ENCODE measurements at places on chromosomes 5 and 9.

GRCh38 chr9:83294816-83295215 lies 231.9 kb upstream of the RASEF start:
- H3K4me1 ChIP-seq: no peaks in the 10 kb centered on the region
- no peak for DNase-seq
- no peaks in the 10 kb centered on the region for H3K27me3 ChIP-seq
- peaks cover 8% of the 10 kb centered on the region for H3K36me3 ChIP-seq

GRCh38 chr9:35928591-35929452 lies 19.5 kb downstream of the SPAAR start:
- H3K36me3 ChIP-seq: no peaks in the 10 kb centered on the region
- H3K27ac ChIP-seq: no peak overlapping the region
- H3K4me1 ChIP-seq: peaks cover 2% of the 10 kb centered on the region
- H3K27me3 ChIP-seq: no peaks in the 10 kb centered on the region
- no peak for DNase-seq

GRCh38 chr9:93244510-93245436 lies 60.8 kb downstream of the WNK2 start:
- no peaks in the 10 kb centered on the region for H3K27me3 ChIP-seq
- H3K4me3 ChIP-seq: no peak overlapping the region
- no peaks in the 10 kb centered on the region for H3K36me3 ChIP-seq
- DNase-seq: no peak

- H3K27ac ChIP-seq: no peak overlapping the region
- H3K36me3 ChIP-seq: no peaks in the 10 kb centered on the region
- peaks cover 21% of the 10 kb centered on the region for H3K4me1 ChIP-seq
- H3K4me3 ChIP-seq: no peak overlapping the region
Observed at GRCh38 chr5:80711938-80712337, 57.2 kb upstream of the DHFR start.

- H3K27ac ChIP-seq: peak overlapping the region; percentile 84
- H3K27me3 ChIP-seq: no peaks in the 10 kb centered on the region
- H3K4me3 ChIP-seq: peak overlapping the region; percentile 93
- no peaks in the 10 kb centered on the region for H3K36me3 ChIP-seq
Observed at GRCh38 chr9:91192381-91193086, 169.2 kb downstream of the AUH start.

DNA sequence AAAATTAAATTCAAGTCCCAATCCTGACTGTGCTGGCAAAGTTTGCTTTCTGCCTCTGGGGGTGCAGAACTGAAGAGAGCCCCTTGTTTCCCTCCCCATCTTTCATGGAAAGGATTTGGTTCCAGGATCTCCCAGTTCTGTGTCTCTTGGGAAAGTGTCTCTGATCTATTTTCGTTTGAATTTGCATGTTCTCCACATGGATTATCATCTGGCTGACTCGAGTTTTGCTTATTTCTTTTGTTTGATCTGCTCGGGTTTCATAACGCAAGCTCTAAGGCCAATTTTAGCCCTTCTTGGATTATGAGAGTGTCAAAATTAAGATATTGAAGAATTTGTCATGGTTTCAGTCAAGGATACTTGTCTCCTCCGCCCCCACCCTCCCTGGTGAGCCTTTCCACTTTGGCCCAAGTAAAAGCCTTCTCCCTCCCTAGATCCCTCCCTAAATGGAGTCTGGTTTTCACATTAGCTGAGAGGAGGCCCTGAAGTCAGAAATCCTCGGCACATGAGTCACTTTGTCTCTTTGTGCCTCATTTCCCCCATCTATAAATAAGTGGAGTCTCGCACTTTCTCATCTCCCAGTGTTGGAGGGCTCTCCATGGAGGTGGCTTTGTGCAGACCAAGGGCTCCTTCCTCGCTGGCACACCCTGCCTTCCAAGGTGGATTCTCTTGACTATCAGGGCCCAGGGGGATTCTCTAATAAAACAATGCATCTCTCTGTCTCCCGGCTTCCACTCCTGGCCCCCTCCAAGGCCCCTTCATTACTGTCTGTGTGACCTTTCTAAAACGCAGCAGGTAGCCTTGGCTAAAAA lies 17.3 kb downstream of the ADRB2 start:
- H3K36me3 ChIP-seq: peaks cover 6% of the 10 kb centered on the region
- DNase-seq: no peak
- H3K27ac ChIP-seq: no peak overlapping the region
- H3K4me3 ChIP-seq: no peak overlapping the region
- H3K4me1 ChIP-seq: peaks cover 10% of the 10 kb centered on the region
- H3K27me3 ChIP-seq: no peaks in the 10 kb centered on the region

DNA sequence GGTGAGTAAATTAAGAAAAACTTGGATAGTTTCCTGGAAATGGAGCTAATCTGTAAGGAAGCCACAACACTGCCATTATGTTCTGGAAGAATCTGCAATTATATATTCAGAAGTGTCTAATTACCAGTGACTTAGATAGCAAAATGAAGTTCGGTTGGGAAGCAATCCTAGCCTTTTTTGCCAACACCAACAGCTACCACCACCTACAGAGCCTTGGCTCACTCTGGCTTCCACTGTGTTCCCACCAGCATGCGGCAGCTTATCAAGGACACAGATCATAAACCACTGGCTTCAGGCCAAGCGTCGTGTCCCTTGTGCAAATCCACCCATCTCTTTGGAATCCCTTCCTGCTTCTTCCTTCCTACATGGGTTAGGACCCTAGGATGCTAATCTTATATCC lies 118.0 kb upstream of the PCA3 start:
- H3K4me3 ChIP-seq: no peak overlapping the region
- H3K27ac ChIP-seq: no peak overlapping the region
- no peaks in the 10 kb centered on the region for H3K27me3 ChIP-seq
- DNase-seq: no peak

DNA sequence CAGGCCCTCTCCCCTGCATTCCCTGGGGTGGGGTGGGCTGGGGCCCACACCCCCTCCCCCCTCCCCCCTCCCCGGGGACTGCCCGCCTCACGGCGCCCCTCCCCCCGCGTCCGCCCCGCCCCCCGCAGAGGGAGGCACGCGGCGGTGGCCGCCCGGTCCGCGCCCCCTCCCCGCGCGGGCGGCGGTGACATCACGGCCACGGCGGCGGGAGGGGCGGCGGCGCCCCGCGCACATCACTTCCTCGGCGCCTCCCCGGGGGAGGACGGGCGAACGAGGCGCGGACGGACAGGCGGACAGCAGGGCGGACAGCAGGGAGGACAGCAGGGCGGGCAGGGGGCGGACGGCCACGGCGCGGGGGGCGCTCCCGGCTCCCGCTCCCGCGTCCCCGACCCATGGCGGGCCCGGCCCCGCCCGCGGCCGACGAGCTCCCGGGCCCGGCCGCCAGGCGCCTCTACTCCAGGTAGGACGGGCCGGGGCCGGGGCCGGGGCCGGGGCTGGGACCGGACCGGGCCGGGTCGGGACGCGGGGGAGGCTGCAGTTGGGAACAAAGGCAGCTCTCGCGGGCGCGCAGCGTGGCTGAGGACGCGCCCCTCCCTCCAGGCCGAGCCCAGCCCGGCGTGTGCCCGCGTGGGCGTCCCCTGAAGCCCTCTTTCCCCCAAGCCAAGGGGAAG lies at the start of gene GPSM1:
GPSM1 (plus strand) TSS at position 236 of the 671 bp plus-strand sequence; CDS start at position 393, 157 bp downstream.
- peak within 1 kb of the TSS; percentile 68 for H3K4me3 ChIP-seq
- peak; percentile 35 for DNase-seq
- no peaks in the 10 kb centered on the region for H3K27me3 ChIP-seq
- H3K4me1 ChIP-seq: peaks cover 2% of the 10 kb centered on the region
- H3K27ac ChIP-seq: peak within 1 kb of the TSS; percentile 59
- no peaks in the 10 kb centered on the region for H3K36me3 ChIP-seq

DNA sequence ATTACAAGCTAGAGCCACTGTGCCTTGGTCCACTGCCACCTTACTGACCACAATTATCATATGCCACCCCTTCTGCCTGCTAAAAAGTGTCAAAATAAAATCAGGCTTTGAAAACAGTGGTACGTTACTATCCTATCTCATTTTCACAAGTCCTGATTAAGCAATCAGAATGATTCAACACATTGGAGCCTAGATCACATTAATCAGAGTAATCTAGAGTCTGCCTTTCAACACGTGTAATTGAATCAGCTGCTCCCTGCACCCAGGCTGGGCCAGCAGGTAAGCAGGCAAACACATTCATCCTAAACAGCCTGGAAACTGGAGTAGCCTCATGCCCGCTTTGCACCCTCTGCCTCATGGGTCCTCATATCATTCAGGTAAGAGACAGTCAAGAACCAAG lies 186.2 kb downstream of the DCP2 start:
- no peaks in the 10 kb centered on the region for H3K27me3 ChIP-seq
- no peak for DNase-seq
- peaks cover 16% of the 10 kb centered on the region for H3K4me1 ChIP-seq
- no peaks in the 10 kb centered on the region for H3K36me3 ChIP-seq
- H3K4me3 ChIP-seq: no peak overlapping the region

GRCh38 chr5:71922584-71923106 lies 184.6 kb upstream of the MAP1B start:
- DNase-seq: no peak
- no peaks in the 10 kb centered on the region for H3K4me1 ChIP-seq
- no peak overlapping the region for H3K4me3 ChIP-seq

DNA sequence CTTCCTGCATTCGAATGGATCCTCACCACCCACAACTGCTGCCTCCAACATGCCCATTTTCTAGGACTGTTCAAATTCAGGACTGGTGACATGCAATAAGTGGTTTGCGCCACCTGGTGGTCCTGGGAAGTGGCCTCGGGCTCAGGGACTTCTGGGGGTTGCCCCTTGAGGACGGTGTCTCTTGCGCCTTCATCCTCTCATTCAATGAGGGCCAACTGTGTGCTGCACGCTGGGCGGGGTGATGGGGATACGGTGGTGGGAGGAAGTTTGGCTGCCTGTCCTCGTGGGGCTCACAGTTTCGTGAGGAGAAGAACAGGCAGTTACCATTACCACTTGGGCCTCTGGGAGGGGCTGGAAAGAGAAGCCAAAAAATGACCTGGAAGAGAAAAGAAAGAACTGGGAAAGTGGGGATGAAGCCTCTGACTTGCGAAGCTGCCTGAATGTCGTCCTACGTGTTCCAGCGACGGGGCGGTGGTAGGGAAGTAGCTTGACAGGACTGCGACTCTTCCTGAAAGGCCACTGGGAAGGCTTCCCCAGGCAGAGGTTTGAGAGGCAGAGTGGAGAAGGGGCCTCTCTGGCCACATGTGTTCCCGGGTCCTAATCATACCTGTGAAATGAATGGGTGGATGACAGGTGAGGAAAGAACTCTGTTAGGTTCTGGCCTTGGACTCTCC lies 49.0 kb downstream of the PSD2 start:
- no peak overlapping the region for H3K27ac ChIP-seq
- peaks cover 26% of the 10 kb centered on the region for H3K4me1 ChIP-seq
- H3K27me3 ChIP-seq: peaks cover 7% of the 10 kb centered on the region
- peak; percentile 55 for DNase-seq
- no peak overlapping the region for H3K4me3 ChIP-seq

- H3K27me3 ChIP-seq: no peaks in the 10 kb centered on the region
- peak overlapping the region; percentile 95 for H3K27ac ChIP-seq
- peaks cover 20% of the 10 kb centered on the region for H3K4me1 ChIP-seq
- no peaks in the 10 kb centered on the region for H3K36me3 ChIP-seq
- no peak for DNase-seq
Observed at GRCh38 chr9:113219186-113219936, 1.7 kb downstream of the FKBP15 start.

DNA sequence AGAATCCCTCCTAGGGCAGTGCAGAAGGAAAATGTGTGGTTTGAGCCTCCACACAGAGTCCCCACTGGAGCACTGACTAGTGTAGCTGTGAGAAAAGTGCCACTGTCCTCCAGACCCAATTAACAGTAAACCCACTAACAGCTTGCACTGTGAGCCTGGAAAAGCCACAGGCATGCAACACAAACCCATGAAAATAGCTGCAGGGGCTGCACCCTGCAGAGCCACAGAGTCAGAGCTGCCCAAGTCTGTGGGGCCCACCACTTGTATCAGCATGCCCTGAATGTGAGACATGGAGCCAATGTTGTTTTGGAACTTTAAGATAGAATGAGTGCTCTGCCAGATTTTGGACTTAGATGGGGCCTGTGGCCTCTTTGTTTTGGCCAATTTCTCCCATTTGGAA lies 119.8 kb upstream of the CDH9 start:
- no peaks in the 10 kb centered on the region for H3K4me1 ChIP-seq
- no peak for DNase-seq
- no peaks in the 10 kb centered on the region for H3K27me3 ChIP-seq
- H3K4me3 ChIP-seq: no peak overlapping the region
- H3K36me3 ChIP-seq: no peaks in the 10 kb centered on the region

DNA sequence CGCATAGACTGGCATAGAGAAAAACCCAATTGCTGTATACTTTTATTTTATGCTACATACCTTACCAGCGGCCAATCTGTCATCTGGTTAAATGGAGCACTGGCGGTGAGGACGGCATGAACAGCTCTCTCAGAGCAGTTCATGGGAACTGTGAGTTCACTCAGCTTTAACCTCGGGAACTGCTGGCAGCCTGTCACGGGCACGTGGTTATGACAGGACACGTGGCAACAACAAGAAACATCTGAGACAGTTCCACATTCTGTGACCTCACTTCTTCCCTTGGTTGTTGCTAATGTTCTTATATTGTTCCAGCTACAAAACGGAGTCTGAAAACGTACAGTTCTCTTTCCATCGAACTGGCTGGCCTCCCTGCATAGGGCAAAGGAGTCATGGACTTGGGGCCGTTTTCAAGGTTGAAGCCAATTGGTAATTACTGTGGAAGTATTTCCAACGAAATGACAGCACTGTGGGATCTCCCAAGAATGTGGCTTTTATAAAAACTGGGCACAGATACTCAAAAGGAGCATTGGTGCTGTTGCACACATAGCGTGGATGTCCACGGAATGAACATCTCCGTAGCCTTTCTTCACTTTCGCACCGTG lies 246.3 kb upstream of the DAP start:
- no peaks in the 10 kb centered on the region for H3K4me1 ChIP-seq
- H3K27me3 ChIP-seq: peaks cover 6% of the 10 kb centered on the region
- H3K27ac ChIP-seq: no peak overlapping the region
- DNase-seq: no peak
- H3K36me3 ChIP-seq: no peaks in the 10 kb centered on the region

DNA sequence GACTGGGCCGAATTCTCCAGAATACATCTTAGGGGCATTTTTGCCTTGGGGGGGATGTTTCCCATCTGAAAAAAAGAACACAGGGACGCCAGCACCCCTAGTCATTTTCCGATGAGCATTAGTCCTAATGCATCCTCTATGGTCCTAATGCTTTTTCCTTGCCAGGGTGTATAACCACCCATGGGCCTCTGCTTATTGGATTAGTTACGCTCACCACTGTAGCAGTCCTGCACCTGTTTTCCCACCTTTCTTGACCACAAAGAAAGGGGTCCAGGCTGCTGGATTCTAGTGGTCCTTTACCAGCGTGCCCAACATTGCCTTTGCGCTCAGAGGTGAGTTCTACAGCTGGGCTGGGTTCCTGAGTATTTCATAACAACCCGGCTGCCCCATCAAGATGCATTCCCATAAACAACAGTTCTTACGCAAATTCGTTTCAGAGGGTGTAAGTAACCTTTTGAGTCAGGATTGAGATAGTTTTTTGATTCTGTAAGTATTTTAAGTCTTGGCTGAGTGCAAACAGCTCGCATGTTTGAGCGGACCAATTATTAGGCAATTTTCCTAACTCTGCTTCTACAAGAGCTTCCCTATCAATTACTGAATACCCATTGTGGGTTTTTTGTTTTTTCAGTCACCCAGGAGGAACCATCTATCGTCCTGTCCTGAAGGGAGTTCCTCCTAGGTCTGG lies 135.1 kb downstream of the DROSHA start:
- DNase-seq: no peak
- H3K36me3 ChIP-seq: peaks cover 16% of the 10 kb centered on the region
- H3K4me3 ChIP-seq: no peak overlapping the region
